RPMI8226 (cell line): ENCODE measurements at places on chromosomes 11 and 22.

DNA sequence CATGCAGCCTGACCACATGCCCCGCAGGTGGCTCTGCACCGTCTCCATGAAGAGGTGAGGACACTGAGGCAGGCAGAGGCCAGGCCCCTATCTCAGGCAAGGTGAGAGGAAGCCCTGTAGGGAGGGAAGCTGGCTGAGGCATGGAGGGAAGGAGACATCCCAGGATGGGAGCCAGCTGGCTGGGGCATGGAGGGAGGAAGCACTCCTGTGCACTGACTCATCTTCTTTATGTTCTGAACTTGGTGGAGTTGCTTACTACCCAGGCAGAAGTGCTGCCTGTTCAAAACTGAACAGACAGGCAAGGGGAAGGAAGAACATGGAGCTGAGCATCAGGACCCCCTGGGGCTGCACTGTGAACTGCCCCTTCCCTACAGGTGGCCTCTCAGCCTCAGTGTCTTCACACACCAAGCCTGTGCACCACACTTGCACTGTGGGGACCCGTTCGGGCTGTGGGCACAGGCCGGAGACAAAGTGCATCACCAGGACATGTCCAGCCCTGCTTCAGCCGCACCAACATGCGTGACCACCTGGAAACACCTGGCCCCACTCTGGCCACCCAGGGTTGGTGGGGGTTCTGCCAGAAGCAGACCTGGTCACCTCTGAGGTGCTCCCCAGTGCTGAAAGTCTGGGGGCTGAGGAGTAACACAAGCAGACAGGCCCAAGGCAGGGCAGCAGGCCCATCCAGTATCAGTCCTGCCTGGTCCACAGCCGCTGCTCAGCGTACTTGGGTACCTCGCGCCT lies 55.5 kb downstream of the DGCR2 start:
- no peak for DNase-seq

DNA sequence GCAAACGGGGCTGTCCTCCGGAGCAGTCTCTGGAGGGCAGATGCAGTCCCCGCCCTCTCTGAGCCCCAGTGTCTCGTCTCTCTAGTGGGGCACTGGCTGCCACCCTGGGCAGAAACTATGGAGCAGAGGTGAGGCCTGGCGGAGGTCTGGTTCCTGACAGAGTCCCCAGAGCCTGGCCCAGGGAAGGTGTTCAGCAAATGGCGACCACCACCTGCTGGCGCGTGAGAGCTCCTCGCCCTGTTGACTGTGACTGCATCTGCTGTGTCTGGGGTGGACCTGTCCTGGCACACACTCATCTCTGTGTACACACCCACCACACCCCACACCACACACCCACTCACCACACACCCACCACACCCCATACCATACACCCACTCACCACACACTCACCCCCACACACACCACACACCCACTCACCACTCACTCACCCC lies 18.3 kb upstream of the TTLL12 start:
- DNase-seq, result no peak

DNA sequence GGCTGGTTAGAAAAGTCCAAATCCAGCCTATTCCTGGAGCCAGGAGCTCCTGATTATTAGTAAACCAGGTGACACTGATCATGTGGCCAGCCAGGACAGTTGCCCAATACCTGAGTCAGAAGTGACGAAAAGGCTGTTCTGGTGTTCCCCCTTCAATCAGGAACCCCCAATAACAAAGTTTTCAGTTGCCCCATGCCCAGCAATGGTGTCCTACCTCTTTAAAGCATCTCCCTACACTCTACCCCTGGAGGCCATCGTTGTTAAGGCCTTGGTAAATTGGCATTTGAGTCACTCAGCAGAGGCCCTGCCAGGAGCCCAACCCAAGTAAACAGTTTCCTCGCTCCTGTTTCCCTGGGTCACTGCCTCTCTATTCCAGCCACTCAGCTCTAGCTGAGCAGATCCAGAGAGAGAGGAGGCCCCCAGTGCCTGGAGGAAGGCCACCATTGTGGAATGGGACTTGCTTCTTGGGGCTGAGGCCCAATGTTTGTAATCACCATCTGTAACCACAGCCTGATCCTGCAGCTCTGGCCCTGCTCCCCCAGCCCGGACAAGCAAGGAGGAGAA lies 25.0 kb downstream of the ARHGAP1 start:
- DNase-seq, result no peak

DNA sequence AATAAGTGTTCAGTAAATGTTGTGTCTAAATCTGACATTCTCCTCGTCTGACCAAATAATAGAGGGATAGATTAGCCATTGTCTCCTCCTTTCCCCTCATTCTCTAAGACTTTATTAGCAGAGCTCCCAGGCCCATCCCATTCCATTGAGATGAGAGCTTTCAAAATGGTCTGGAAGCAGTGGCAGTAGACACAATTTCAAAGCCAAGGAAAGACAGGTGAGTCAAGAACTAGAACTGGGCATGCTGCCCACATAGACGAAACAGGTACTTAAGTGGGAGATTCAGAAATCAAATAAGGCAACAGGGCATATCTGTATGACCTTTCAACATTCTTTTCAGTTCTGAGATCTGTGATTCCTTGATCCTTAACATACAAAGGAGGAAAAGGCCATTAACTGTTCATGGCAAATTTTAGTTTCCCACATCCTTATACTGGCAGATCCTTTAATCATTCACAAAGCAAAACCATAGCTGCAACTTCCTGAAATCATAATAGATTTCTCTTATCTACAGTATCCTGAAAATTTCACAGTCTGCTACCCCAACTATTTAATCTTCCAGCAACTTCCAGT lies 96.6 kb upstream of the KCNA4 start:
- no peak for DNase-seq

- DNase-seq, result no peak
Measured at GRCh38 chr22:17267661-17268330, 48.6 kb upstream of the ADA2 start.

DNA sequence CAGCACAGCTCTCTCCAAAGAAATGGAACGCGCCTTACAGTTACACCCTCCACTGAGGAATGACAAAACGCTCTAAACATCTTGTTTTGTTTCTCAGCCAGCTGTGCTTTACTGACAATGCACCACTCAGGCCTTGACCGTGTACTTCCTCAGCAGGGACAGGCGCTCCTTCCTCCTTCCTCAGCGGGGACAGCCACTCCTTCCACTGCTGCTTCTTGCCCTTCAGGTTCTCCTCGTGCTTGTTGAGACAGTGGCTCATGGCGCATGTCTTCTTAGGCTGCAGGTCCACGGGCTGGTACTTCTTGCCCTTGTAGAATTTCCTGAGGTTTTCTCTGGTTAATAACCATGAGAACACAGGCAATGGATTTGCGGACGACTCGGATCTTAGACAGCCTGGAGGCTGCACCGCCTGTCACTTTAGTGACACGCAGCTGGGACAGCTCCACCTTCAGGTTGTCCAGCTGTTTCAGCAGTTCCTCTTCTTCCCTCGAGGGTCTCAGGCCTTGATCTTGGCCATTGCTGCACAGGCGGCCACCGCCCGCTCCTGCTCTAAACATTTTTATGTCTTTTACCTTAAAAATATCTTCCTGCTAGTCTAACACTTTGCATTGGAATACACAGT lies 613.8 kb downstream of the BRD1 start:
- DNase-seq, result no peak

DNA sequence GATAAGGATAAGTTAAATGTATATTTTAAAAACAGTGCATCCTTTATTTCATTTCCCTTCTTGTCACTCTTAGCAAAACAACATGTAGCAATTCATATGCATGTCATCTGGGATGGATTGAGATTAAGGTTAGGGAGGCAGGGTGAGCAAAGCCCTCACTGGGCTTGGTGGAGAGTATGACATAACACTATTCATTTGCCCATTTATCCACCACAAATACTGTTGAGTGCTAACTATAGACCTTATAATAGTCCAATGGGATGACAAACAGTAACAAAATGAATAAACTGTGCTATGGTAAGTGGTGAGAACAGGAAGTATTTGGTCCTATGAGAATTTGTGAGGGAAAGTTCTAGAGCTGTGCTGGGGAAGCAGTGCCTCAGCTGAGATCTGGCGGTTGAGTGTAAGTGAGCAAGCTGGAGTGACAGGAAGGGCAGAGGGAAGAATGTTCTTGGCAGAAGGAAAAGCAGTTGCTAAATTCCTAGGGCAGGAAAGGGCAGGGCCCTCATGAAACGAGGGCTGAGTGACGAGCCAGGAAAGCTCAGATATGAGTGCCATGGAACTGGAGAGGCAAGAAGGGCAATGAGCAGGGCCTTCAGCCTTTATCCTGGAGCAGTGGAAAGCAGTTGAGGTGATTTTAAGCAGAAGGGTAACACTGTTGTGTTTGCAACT lies 6.7 kb downstream of the HSD17B12 start:
- DNase-seq, result no peak

- no peak for DNase-seq
Measured at GRCh38 chr11:104795501-104796213, 102.6 kb downstream of the CASP12 start.

DNA sequence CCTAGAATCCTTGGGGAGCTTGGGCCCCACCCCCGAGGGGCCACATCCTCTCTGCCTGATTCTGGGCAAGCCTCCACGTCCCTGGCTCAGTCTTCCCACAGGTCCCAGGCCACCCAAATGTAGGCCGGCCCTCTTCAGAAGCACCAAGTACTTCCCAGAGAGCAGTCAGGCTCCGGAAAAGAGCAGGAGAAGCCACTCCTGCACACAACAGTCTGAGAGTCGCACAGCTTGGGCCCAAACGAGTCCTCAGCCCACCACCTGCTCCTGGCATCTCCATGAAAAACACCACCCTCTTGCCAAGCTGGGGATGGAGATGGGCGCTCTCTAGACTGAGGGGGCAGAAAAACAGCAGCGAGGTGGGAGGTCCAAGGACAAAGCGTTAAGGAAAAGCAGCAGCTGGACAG lies 15.4 kb downstream of the EHD1 start:
- no peak for DNase-seq

GRCh38 chr11:133697603-133698180 lies 147.6 kb downstream of the SPATA19 start:
- DNase-seq, result no peak

GRCh38 chr11:124737638-124738305 lies 2.0 kb upstream of the NRGN start:
- no peak for DNase-seq

GRCh38 chr11:86201371-86201884 lies 43.1 kb upstream of the EED start:
- DNase-seq, result no peak

GRCh38 chr22:19036523-19037273 lies 85.5 kb downstream of the DGCR2 start:
- no peak for DNase-seq

- no peak for DNase-seq
Measured at GRCh38 chr11:43447151-43447550, 88.4 kb downstream of the TTC17 start.

- no peak for DNase-seq
Measured at GRCh38 chr22:42887120-42887519, 30.0 kb upstream of the ARFGAP3 start.

- peak; percentile 96 for DNase-seq
Measured at GRCh38 chr22:28772633-28773460, at the start of gene CCDC117. Gene CCDC117, plus strand, starts transcription at chr22:28772695. Its CDS starts 155 bp downstream, at chr22:28772850.

GRCh38 chr11:7154881-7155361 lies 66.1 kb downstream of the RBMXL2 start:
- DNase-seq, result no peak

GRCh38 chr11:23010790-23011335 lies 150.6 kb upstream of the CCDC179 start:
- no peak for DNase-seq

DNA sequence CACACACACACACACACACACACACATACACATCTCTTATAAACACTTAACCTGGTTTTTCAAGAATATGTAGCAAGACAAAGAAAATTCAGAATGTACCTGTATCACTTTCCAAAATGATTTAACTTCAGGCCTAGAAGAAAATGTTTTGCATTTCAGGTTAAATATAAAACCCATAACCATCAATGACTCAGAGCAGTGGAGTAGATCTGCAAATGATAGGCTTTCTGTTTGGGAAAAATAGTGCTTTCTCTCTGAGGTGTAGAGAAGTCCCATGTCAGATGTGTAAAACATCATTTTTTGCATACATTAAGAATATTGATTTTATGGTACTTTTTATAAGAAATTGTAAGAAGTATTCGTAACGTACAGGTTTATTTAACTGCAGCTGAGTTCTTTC lies 116.9 kb downstream of the STK33 start:
- DNase-seq, result no peak

- no peak for DNase-seq
Measured at GRCh38 chr11:74641289-74641688, 48.9 kb downstream of the POLD3 start.

DNA sequence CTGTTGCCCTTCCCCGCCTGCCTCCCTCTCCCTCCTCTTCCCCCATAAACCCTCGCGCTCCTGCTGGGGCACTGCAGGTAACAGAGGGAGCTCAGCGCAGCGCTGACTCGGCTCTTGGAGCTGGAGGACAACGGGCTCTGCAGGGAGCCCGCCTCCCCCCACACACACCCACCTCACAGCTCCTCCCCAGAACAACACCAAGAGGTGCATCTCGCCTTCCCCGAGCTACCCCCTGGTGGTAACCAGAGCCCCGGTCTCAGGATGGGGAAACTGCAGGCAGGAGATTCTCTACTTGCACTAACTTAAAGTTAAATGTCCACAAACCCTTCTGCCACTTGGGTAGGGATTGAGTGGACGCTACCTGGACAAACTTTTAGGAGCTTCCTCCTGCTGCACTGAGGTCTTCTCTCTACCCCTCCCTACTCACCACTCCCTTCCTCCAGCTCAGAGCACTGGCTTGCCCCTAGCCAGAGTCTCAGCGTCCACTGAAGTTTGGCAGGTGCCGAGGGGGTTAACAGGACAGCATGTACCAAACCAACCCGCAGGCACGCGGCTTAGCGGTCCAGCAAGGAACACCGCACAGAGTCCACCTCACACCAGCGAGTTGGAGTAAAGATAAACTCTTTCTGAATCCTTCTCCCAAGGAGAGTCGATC lies 4.0 kb upstream of the SCN4B start:
- DNase-seq, result peak; percentile 41

DNA sequence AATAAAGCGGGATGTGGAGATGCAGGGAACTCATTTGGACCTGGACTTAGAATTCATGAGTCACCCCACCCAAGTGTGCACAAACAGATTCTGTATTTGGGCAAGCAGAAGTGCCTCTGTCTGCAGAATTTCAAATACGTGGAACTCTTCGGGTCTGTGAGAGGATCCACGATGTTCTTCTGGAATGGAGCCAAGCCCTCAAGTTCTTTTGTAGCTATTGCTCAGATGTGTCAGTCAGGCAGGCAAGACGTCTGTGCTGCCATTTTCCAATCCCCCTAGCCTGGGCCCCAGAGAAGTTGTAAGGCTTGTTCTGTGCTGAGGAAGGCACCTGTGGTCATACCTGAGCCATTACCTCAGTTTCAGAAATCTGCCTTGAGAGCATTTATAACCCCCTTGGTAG lies 132.8 kb upstream of the RASSF10 start:
- no peak for DNase-seq

GRCh38 chr11:2462986-2463765 lies 18.4 kb downstream of the KCNQ1 start:
- peak; percentile 93 for DNase-seq
